Stimulated activated CD8-positive, alpha-beta memory T cell treated with anti-CD3 and anti-CD28 coated beads, Interleukin-12 subunit alpha, Interleukin-12 subunit beta, amount 100 ng/mL, for 4 hours (primary cell): ENCODE measurements at places on chromosomes 3 and 15.

- DNase-seq = no peak
Measured at GRCh38 chr15:81182756-81183438, 13.8 kb upstream of the IL16 start.

- DNase-seq = no peak
Measured at GRCh38 chr15:85073556-85074194, 92.0 kb downstream of the PDE8A start.

DNA sequence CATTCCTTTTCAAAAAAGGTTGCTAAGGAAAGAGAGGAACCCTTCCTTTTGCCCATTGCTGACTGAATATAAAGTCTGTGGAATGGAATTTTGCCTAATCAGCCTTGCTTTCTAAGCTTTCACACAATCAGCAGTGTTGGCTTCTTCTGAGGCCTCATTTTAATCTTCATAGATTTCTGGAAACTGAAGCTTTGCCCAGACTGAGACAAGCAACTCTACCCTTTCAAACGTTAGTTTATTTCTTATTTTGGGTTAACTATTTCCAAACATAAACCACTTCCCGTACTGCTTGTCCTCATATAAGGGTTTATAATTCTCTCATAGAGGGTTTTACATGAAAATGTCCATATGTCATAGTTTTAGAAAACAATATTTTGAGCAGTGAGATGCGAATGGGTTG lies 82.9 kb downstream of the NR1D2 start:
- DNase-seq = no peak

GRCh38 chr3:152899306-152899705 lies 64.4 kb downstream of the P2RY1 start:
- no peak for DNase-seq

- DNase-seq = no peak
Measured at GRCh38 chr3:114597012-114597411, 303.2 kb downstream of the TIGIT start.

GRCh38 chr3:124118397-124118796 lies 126.5 kb upstream of the ROPN1 start:
- no peak for DNase-seq

GRCh38 chr15:80494351-80494751 lies 90.2 kb downstream of the ARNT2 start:
- no peak for DNase-seq

DNA sequence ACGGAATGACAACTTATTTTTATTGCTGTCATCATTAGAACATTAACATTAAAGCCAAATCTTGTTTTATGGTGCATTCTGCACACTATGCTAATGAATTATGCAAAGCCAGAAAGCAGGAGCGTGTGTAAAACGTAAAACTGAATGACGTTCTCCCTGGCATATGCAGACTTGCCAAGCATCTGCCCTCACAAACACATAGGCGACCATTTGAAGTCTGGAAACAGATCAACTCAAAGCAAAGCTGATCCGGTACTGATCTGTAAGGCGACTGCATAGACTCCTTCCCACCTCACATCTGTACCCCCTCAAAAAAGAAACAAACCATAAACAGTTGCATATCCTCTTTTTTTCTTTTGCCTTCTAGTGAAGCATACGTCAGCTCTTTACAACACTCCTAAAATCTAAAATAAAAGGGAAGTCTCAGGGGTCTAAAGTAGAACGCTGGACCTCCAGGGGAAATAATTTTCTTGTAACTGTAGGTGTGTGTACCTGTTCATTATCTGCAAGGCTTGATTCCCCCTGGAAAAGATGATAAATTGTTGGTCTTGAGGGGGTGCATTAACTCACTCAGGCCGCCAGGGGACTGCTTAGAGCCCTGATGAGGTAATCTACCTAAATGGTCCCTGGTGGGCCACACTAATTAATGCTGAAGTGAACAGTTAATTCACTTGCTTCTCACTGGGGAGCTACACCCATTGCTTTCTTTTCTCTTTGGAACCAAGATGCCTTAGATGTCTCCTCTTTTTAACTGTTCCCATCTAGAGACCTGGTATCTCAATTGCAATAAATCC lies 231.4 kb downstream of the CDIN1 start:
- DNase-seq = no peak

- no peak for DNase-seq
Measured at GRCh38 chr3:5607581-5607980, 420.1 kb downstream of the EDEM1 start.

DNA sequence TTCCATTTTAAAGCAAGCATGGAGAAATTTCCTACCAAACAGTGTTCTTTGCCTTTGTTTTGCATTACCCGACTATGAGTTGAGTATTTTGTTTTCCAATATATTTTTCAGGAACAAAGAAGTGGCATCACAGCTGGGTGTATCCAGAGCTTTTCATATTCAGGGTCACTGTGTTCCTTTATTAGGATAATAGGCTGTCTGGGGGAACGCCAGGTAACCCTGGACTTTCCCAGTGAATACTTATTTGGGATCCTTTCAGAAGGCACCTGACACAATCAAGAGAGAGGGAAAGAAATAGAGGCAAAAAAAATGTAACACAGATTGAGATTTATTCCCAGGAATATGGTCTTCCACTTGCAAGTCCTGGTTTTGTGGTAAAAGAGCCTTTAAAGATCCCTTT lies 44.4 kb downstream of the PAQR5 start:
- no peak for DNase-seq

DNA sequence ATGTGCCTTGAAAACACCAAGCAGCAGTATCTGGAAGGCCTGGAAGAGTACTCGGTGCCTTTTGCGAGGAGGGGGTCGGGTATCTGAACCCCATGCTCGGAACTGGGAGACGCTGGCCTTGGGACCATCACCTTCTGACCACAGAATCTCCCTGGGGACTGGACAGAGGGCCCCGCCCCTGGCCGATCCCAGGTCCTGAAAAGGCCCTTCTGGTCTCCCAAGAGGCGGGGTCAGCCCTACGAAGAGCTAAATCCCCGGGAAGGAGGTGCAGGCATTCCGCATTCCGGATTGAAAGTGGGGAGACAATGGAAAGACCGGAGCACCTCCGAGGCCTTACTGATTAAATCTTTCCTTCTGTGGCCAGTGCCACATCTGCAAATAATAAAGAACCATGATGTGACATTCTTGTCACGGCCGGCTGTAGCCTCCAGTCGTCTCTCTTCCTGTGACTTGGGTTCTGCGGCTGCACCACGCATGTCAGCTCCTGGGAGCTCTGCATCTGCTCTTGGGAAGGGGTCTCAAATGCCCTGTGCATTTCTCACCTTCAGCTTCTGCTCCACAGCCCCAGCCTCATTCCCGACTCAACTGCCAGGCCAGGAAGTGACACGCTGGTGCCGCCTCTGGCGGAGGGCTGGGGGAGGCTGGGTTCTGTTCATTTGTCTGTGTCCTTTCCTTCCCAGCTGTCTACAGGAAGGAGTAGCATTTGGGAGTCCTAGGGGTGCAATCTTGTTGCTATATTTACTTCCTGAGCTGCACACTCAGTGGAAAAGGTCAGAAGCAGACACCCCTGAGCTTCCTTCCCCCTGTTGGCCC lies 173.5 kb downstream of the KLF13 start:
- DNase-seq = no peak

DNA sequence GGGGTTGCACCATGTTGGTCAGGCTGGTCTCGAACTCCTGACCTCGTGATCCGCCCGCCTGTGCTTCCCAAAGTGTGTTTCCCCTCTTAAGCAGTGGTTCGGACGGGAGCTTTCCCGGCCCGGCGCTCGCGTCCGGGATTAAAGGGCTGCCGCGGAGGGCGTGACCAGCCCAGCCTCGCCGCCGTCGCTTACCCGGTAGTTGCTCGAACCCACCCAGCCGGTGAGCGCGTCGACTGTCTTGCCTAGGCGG lies 513 bp downstream of the CLASP2 start:
- no peak for DNase-seq

GRCh38 chr3:39919281-39919680 lies 109.9 kb downstream of the MYRIP start:
- no peak for DNase-seq

- DNase-seq = no peak
Measured at GRCh38 chr15:66679657-66680108, 22.4 kb upstream of the SMAD6 start.

DNA sequence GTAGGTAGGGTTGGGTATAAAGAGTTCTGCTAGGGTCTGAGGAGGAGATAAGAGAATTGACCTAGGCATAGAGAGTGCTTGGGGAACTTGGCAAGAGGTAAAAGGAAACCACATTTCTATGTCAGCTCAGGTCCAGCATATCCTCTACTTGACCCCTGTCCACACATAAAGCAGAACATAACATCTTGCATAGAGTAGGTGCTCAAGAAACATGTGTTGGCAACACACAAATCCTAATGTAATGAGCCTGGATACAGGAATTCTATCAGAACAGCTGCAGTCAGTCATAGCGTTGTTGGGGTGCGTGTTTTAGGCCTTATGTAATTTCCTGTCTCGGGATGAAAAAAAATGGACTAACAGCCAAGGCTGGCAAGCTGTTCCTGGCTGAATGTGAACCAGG lies 35.0 kb upstream of the PLCL2 start:
- DNase-seq = no peak

DNA sequence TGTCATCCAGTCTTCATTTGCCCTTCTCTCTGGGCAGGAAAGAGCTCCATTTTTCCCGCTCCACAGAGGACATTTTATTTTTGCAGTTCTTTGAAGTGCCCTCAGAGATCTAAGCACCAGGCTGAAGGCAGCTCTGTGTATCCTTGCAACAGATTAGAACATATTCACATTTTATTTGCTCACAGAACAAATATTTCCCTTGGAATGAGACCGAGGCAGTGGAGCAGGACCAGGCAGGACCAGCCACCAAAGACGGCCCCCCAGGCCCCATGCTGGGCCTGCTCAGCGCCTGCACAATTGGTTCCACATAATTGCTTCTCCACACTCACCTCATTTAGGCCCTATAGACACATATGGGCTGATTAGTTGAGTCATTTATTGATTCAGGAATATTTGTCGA lies 15.7 kb upstream of the ETV5 start:
- DNase-seq = no peak

GRCh38 chr3:177606891-177607290 lies 409.6 kb upstream of the TBL1XR1 start:
- DNase-seq = no peak

GRCh38 chr3:136070953-136071949 lies 105.7 kb downstream of the PPP2R3A start:
- DNase-seq = no peak

DNA sequence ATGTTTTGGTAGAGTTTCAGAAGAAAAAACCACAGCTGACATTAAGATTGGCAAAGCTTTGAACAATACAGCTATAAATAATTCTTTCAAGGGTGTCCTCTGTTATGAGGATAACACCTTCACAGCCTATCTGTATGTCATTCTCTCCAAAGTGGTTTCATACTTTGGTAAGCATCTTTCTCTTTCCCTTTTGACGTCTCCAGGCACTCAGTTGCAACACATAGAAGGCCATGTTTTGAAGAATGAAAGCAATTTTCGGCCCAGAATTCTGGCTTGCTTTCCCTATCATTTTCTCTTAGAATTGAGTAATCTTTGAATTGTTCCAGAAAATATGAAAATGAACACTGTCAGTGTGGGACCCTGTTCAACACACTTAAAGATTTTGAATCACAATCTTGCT lies 200.0 kb upstream of the CBLB start:
- no peak for DNase-seq

GRCh38 chr15:20643024-20643770 lies 101.6 kb upstream of the GOLGA6L6 start:
- DNase-seq = no peak

DNA sequence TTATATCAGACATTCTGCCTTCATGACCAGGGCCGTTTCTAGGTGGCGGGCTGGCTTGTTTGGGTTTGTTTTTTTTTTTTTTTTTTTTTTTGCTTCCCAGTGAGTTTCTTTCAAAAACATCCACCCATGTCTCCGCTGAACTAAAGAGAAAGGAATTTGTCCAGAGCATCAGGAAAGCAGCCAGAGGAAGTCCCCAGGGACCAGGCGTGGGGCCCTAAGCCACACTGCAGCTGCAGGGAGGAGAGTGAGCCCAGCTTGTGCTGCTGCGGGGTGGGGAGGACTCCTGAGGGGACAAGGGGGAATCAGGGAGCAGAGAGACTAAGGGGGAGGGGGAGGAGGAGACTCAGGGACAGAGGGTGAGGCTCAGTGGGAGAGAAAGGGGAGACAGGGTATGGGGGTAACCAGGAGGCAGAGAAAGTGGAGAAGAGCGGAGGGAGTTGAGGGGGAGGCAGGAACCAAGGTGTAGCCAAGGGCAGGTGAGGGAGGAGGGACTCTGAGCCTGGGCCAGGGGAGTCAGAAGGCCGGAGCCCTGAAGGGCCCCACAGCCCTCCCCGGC lies 49.5 kb downstream of the CYP11A1 start:
- no peak for DNase-seq

DNA sequence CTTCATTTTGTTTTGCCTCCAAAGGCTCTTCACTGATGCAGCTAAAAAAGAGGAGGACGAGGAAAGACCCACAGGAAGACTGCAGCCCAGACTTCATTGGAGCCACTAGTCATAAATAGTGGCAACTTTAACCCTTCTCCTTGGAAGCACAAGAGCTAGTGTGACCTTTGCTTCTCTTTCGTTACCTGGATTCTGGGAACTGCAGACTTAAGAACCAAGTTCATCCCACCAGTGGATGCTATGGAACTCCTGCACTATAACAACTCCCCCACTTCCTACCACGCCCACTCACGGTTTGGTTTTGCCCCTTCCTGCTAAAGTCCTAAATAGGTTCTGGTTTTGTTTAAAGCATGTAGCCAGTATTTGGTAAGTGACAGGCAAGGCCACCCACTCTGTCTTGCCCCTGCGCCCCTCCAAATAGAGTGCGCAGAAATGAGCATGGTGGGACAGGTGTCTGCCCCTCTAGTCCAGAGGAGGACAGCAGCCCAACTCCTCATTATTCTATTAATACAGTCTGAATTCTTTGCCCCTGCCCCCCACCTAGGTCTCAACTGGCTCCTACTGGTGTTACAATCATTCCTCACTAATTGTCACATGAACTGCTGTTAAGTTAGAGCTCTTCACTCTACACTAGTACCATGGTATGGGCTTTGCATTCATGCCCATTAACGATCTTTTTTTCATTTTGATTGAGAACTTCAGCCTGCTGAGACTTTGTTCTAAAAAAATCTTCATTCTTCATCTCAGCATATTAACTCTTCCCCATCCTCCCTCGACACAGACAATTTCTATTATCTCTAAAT lies 504.6 kb downstream of the FOXP1 start:
- no peak for DNase-seq

DNA sequence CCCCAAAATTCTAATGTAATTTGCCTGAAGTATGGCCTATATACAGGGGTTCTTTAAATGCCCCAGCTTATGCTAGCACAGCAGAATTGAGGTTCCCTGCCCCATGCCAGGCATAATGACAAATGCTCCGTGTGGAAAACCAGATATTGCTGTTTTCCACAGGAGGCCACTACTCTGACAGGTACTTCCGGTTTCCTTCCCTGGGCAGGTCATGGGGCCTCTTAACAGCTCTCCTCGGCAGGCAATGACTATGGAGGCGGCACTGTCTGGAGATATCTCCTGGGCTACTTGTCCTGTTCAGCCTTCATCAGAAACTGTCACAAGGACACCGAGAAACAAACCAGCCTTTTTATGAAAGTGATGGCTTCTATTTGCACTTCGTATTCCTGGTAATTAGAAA lies 54.8 kb downstream of the SLC7A14 start:
- no peak for DNase-seq

GRCh38 chr3:149188494-149188893 lies 33.1 kb downstream of the CP start:
- no peak for DNase-seq
